ENCODE measurements at places on chromosomes 5 and 9. TPM values are rescaled to one million over a fixed set of nuclear protein-coding genes. Genes with fewer than 3 reads are reported as not detected.
A peak's percentile ranks its signal among the peaks of the same experiment; 100 is the strongest.

- DNase-seq, result no peak
Measured at GRCh38 chr9:79575547-79575946, 3.8 kb downstream of the TLE4 start.

- DNase-seq, result no peak
Measured at GRCh38 chr9:82880336-82881050, 182.4 kb downstream of the RASEF start.

DNA sequence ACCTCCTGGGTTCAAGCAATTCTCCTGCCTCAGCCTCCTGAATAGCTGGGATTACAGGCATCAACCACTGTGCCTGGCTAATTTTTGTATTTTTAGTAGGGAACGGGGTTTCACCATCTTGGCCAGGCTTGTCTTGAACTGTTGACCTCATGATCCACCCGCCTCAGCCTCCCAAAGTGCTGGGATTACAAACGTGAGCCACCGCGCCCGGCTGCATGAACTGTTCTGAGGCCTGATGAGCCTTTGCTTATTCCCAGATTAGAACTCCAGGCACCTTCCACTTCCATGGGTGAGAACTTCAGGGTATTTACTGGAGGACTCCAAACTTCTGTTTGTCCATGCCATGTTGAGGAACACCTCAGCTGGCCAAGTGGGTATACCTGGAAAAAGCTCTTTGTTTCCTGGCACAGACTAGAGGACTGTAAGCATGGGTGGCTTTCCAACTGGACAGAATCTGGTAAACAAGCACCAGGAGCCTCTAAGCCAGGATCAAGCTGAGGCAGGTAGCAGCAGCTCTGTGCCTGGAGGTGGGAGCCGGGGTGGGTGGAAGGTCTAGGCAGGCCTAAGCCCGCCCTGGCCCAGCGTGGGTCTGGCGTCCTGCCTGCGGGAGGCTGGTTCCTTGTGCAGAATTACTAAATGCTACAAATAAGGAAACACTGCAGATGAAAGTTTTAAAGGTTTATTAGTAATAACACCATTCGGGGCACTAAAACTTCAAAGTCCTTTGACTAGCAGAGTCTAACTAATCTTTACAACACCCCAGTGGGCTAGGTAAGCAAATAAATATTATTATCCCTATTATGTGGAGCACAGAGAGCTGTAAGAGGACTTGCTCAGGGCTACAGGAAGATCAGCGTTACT is 78.4 kb downstream of the SEMA5A start:
- DNase-seq, result peak; percentile 34

GRCh38 chr5:43603344-43604217 is 601 bp downstream of the NNT start:
- peak; percentile 96 for DNase-seq

GRCh38 chr9:116497095-116497890 is 189.8 kb upstream of the TRIM32 start:
- DNase-seq, result peak; percentile 36

DNA sequence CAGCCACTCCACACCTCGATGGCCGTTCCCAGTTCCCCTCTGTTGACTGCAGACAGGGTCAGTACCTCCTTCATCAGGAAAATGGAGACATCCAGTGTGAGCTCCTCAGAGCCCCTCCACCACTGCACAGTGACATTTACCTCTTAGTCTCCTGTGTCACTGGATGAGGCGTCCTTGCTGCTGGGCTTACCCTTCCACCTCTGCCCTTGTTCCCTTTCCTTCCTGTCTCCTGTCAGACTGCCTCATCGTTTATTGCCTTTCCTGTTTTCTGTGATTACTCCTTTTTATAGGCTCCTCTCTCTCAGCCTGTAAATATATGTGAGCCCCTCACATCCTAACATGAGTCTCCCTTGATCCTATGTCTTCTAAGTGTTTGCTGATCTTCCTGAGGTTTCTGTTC is 23.2 kb upstream of the SPTAN1 start:
- peak; percentile 18 for DNase-seq

DNA sequence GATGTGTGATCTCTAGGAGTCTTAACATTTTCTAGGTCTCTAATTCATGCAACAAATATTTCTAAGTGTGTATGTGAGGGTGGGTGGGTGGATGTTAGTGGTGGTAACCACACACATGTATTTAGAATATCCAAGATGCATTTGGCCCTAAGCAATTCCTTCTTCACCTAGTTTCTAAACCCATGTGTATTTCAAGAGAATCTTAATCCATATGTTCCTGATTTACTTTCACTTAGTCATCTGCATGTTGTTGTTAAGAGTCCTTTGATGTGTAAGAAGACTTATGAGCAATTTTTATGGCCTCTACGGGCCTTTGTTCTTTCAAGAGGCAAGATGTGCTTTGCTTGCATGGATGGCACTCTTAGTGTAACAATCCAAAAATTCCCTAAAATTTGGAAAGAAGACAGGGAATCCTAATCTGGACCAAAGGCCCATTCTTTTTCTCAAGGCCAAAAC is 282.6 kb downstream of the SPATA31D1 start:
- peak; percentile 59 for DNase-seq

The ORM2 gene
- total RNA-seq, result not detected

The GAPVD1 gene
- total RNA-seq, result 74.0 TPM
